ENCODE measurements at places on chromosomes 1 and 21. TPM values are rescaled to one million over a fixed set of nuclear protein-coding genes. Genes with fewer than 3 reads are reported as not detected.

The PEX19 gene
- 66.7 TPM for total RNA-seq

DNA sequence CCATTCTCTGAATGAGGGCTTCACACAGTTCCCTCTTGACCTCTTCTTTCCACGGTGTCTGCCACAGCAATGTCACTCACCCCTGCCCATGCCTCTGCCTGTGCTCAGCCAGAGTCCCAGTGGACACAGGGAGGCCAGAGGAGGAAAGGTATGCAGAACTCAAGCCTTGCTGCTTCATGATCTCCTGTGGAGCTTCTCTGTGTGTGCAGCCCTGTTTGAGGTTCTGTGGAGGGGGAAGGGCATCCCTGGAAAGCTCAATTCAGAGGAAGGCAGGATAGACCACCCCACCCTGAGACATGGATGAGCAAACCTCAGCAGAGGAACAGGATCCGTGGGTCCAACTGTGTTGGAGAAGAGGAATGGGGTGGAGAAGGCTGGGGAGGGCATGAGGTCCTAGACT is 2.0 kb downstream of the HCN3 start:
- DNase-seq, result no peak

DNA sequence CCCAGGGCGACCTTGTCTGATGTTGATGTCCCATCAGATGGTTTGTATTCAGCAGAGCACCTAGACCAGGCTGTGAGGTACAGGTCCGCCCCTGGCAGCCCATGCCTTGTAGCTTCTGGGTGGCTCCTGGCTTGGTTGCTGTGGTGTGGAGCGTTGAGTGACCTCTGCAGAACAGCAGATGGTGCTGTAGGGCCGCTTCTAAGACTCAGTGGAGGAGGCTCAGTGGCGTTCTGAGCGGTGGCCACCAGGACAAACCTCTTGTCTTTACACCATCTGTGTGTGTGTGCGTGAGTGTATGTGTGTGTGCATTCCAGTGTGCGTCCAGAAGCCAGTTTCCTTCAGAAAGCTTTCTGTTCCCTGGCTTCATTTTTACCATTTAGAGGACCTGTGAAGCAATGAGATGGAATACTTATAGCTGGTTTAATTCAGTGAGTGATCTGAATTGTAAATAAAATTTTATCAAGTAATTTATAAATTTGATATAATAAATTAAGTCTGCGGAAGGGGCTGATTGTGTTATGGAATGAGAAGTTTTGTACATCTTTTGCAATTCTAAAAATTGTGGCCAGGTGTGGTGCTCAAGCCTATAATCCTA is 66.1 kb downstream of the ADARB1 start:
- DNase-seq, result no peak

The SFN gene
- total RNA-seq, result 1.9 TPM

DNA sequence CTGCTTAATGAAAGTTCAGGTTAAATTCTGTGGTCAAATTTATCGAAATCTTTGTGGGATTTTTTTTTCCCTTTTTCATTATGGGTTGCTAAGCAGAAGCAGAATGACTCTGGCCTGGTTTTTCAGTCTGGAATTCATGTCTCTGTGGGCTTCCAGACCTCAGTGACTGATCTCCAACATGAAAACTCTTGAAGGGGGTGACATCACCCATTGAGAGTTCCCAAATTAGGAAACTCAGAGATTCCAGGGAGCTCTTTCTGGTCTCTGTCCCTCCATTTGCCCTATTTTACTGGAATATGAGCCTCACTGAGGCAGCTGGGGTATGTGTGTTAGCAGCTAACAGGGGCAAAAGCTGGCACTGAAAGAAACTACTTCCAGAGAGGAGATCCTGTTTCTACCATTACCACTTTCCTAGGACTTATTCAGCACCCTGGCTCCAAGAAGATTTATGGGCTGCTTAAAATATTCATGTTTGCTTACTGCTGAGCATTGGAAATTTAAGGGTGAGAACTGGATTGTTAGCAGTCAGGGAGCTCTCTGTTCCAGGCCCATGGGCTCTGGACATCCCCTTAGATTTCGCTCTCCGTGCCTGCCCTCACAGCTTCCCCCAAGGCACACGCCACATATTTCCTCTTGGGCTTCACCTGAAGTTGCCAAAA is 203.4 kb upstream of the SPAG17 start:
- DNase-seq, result no peak

- DNase-seq, result no peak
Measured at GRCh38 chr1:8014381-8014988, 11.6 kb downstream of the ERRFI1 start.

DNA sequence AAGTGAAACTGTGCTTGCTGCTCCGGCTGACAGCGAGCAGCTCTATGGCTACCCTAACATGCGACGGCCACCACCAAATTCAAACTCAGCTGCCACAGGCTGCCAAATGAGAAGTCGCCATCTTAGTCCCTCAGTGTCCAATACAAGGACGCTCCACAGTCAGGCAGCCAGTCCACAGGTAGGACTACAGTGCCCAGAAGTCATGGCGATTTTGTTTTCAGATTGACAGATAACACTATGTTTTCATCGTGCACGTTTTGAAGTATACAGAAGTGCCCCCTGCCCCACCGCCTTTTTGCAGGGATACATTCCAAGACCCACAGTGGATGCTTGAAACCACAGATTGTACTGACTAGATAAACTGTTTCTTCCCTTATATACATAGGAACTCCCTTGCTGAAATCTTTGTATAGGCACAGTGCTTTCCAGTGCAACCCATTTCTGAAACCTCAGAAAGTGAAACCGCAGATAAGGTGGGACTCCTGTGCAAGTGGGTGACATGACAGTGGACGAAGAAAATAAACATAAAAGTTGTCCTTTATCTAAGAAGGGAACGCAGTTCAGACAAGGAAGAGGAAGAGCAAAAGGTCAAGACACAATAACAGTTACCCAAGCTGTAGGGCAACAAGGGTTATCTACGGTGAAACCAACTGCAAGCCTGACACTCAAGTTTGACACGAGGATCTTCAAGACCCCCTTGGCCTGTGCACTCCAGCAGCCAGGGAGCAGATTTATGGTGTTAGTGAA is 52.2 kb downstream of the STX6 start:
- DNase-seq, result no peak

DNA sequence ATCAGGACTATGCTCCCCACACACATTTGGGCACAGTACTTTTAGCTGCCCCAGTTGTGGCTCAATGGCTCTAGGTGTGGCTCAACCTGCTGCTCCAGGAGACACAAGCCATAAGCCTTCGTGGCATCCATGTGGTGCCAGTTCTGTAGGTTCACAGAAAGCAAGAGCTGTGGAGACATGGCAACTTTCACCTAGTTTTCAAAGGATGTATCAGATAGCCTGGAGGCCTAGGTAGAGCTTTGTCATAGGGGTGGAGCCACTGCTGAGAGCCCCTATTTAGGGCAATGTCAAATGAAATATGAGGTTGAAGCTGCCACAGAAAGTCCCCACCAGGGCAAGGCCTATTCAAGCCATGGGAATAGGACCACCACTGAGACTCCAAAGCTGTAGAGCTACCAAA is 210.5 kb downstream of the LMO4 start:
- DNase-seq, result no peak

The CHIA gene
- not detected for total RNA-seq

GRCh38 chr1:226964068-226964425 is 24.0 kb downstream of the COQ8A start:
- DNase-seq, result no peak

DNA sequence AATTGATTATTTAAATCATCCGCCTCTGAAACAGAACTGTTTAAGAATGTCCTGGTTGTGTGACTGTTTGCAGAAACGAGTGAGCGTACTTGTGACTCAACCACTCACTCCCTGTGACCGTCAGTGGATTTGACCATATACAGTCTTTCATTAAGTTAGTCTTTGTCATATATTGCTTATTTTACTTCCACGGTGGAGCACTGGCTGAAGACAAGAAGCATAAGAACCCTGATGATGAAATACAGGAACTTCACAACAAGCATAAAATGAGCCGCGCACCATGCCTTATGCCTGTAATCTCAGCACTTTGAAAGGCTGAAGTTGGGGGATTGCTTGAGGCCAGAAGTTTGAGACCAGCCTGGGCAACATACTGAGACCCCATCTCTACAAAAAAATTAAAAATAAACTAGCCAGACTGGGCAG is 194.0 kb downstream of the TOMM20 start:
- DNase-seq, result no peak

The CACNA1S gene
- not detected for total RNA-seq

DNA sequence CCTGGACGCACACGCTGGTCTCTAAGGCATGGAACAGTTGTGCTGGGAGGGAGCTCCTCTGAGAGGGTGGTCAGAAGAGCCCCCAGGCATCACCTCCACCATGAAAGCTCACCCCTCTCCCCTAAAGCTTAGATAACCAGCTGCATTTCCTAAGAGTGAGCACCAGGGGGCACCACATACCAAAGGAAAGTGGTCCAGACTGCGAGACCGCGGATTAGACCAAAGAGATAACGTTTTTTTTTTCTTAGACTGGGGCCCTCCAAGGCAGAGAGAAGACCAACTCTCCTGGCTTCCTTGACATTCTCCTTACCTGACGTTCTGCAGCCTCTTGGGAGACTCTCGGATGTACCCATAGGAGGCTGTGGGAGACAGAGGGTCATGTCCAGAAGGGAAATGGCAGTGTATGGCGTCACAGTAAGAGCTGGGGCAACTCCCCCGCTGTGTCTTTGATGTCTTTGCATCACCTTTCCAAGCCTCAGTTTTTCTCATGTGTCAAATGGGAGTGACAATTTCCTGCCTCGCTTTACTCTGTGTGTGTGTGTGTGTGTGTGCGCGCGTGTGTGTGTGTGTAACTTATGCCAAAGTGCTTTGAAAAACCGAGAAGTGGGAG is 12.3 kb upstream of the IFNLR1 start:
- no peak for DNase-seq

- no peak for DNase-seq
Measured at GRCh38 chr21:15688016-15688415, 41.8 kb upstream of the USP25 start.

The TNNT2 gene
- not detected for total RNA-seq

The TTC24 gene
- total RNA-seq, result not detected

The CENPL gene
- total RNA-seq, result 5.9 TPM

DNA sequence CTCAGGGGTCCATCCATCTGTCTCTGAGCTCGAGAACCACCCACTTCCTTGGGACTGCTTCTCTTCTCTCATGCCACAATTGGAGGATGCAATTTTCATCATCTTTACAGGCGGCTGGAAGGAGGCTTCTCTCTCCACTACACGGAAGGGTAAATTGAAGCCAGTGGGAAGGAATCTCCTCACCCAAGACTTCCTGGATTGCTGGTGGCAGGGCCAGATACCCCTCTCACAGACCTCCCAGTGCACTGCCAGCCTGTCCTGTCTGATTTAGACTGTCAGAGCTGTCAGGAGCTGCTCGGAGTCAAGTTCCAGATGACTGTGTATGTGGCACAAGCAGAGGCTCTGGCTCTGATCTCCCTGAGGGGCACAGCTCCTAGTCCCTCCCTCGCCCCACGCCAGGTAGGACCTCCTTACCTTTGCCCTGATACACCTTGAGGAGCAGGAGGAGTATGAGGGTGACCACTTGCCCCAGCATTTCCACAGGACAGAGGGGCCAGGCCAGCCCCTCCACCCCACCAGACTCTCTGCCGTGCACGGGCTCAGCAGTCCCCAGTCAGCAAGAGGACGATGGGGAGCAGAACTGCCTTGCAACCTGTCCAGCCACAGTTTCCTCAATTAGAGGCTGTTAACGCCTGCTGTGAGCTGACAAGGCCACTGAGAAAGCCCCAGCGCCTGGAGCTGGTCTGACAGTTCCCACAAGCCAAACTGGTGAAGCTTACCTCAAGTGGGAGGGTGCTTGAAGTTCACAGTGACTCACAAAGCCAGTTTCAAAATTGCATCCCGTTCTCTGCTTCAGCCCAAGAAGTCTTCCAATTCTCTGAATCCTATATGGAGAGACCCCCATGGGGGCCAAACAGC is at the start of gene CD244:
Gene CD244, minus strand, starts transcription at position 685 of the 858 bp plus-strand sequence. Its CDS starts 210 bp downstream, at position 475.
- no peak for DNase-seq

DNA sequence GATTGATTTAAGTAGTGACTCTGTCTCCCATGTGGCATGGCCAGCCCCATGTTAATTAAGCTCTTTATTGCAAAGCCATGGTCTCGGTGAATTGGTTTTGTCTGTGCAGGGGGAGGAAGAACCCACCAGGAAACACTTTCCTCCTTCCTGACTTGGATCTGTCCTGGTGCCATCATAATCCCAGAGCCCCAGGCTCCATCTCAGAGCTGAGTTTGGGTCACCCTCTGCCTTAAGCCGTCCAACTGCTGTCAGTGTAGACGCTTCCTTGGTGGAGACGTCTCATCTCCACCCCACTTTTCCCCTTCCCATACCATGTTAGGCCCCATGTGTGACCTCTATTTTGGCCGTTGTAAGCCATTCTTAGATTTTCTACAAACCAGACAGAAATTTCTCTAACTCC is 36.0 kb upstream of the COL6A2 start:
- DNase-seq, result no peak

DNA sequence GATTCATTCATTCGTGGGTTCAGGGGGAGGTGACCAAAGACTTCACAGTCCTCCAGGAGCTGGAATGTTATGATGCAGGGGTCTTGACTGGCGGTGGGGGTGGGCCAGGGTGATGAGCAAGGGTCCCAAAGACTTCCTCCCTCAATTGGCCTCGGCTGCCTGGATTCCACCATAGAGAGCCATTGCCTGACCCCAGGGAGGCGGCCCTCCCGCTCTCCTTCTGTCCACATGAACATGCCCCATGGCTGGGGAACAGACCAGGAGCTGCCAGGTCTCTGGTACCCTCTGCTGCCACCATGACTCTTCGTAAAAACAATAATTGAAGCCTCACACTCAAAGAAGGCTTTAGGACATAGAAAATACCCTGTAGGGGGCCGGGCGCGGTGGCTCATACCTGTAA is 102.5 kb upstream of the CASZ1 start:
- no peak for DNase-seq

- no peak for DNase-seq
Measured at GRCh38 chr1:77421504-77422233, 139.8 kb downstream of the AK5 start.

- no peak for DNase-seq
Measured at GRCh38 chr1:156579472-156579871, at the start of gene TTC24. Gene TTC24 (plus strand): TSS chr1:156579723. CDS start chr1:156581365, 1,642 bp downstream.

The CFHR1 gene
- total RNA-seq, result not detected

DNA sequence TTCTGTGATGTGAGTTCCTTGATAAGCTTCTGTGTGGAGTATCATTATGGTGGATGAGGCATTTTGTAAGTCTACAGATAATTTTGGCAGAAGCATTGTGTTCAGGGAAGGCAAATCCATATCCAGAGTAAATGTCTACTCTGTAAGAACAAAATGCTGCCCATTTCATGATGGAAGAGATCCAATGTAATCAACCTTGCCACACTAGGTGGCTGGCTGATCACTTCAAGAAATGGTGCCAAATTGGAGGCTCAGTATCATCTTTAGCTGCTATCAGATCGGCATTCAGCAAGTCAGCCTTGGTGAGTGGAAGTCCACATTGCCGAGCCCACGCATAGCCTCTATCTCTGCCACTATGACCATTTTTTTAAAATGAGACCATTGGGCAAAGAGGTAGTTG is 565.8 kb upstream of the USP24 start:
- DNase-seq, result no peak

The SV2A gene
- total RNA-seq, result 1.3 TPM

All from omental fat pad (tissue), 4 donors.